ENCODE measurements at places on chromosomes 11 and 22.

DNA sequence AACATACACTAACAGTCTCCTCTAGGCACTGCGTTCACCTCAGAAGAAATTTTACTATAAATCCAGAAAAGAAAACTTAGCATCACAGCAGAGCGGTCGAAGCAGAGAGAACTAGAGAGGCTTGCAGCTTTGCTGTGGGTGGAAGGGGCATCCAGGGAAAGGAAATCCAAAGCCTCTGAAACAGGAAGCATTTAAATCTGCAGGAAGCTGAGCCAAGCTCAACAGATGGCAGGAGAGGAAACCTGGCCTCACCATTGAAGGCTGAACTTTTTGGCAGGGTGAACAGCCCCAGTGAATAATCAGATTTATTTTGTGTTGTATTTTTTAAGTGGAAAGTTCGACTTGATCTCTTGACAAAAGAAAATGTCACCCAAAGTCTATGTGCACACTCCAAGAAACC, 858.1 kb downstream of the OPCML start:
- DNase-seq, result no peak

DNA sequence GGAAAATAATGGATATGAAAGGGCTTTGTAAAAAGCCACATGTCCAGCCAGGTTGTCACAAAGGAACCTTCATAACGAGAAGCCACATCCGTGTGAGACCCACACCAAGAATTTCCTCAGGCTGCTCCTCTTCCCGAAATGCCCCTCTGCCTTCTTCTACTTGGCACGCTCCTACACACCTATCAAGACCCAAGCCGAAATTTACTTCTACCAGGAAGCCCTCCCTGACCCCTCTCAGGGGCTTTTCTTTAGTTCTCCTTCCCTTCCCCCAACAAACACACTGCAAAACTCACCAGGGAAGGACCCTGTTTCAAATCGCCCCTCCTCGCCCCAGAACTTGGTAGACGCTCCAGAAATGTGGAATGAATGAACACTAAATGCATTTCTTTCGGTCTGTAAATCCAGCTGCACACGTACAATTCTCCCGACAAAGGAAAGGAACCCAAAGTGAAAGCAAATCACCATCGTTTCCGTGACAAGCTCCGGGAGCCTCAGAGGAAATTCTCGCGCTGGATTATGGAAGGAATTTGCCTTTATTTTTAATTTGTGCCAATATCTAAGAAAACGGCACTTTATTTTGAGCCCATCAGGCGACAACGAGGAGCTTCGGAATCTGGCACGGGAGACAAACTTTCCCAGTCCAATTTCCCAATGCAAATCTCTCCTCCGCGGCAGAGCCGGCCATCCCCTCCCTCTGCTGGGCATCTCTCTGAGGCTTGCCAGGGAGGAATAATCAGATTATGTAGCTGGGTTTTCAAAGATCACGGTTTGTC, 13.2 kb upstream of the SHISAL1 start:
- no peak for DNase-seq

DNA sequence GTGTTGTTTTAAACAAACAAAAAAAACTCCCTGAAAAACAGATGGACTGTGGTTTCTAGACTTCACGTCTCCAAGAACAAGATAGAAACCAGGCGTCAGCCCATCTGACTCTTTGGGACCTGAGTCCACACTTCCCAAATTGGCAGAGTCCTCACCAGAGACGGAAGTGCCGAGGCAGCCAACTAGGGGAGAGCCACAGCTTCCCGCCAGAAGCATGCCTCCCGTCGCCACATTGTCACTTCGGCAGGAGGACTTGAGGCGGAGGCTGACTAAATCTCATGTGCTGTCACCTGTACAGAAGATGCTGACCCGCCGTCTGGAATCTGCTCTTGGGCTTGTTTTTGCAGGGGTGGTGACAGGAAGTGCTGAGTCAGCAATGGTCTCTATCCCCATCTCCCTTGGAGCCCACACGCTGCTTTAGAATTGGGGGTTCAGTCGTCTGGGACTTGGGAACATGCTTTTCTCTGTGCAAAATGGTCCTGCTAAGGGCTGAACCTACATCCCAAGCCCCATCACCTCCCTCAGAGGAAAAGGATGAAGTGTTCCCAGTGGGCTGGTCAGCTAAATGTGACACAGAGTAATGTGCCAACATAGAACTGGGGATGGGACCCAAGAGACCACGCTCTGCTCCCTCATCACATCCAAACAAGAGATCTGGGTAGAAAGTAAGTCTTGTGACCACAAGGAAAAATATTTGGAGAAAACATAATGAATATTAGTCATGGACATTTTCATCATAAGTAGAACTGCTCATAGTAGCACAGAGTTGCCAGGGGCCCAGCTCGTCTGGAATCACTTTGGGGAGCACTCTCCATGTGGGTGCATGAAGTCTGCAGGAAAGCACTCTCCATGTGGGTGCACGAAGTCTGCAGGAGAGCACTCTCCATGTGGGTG, 152.9 kb downstream of the SNX19 start:
- DNase-seq, result no peak

DNA sequence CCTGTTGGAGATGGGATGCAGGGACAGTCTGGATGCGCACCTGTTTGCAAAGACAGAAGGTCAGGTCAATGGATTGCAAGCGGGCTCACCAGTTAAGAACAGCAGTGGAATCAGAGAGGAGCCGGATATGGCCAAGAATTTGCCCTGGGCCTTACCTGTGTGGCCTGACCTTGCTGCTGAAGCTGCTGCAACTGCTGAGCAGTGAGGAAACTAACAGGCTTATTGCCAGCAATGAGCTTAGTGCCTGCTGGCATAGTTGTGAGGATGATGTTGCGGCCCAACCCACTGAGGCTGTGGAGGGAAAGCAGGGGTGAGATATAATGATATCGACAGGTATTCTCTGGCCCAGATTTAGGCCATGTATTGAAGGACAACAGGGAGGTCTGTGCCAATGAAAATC, 30.6 kb downstream of the NFRKB start:
- DNase-seq, result no peak

DNA sequence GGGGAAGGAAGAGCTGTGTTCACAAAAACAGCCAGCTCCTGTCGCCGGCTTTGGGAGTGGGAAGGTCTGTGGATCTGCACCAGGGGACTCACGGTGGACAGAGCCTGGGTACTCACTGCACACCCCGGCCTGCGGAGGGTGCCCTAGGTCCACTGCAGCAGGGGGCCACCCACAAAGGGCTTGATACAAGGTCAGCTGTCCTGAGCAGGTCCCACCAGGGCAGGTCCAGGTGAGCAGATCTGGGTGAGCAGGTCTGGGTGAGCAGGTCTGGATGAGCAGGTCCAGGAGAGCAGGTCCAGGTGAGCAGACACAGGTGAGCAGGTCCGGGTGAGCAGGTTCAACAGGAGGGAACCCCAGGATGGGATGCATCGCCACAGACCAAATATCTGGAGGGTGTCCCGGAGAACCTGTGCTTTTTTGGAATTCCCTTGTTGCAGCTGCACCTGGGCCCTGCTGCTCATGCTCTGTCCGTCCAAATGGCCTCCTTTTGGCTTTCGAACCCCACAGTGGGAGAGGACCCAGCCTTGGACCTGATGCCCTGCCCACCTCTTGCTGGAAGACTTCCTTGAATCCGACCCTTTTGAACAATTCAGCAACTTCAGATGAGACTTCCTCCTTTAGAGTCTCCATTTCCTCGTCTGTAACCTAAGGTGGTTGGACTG, 485.3 kb downstream of the TBC1D22A start:
- no peak for DNase-seq

- DNase-seq, result peak; percentile 84
These were observed 6.3 kb upstream of the FADS3 start for GRCh38 chr11:61897387-61898246.

DNA sequence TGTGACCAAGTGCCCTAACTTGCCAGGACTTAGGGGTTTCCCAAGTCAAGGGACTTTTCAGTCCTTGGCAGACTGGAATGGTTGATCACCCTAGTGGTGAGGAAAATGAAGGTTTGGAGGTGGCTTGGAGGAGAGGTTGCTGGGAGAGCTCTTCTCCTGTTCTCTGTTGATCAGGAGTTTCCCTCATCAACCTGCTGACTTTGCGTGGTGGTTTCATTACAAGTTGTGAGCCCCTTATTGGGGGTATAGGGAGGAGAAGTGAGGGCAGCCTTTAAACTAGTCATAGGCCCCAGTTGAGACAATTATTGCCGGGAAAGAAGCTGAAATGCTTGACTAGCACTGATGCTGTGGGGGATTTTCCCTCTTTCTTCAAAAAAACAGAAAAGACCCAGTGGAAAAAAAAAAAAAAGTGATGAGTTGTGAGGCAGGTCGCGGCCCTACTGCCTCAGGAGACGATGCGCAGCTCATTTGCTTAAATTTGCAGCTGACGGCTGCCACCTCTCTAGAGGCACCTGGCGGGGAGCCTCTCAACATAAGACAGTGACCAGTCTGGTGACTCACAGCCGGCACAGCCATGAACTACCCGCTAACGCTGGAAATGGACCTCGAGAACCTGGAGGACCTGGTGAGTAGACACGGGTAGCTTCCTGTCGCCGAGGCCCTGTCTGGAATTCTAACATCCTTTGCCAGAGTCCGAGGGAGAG, at the start of gene CXCR5:
Gene CXCR5, plus strand, starts transcription at position 525 of the 704 bp plus-strand sequence. Its CDS starts 50 bp downstream, at position 575.
- DNase-seq, result peak; percentile 53
